Esophagus squamous epithelium (tissue), 5 donors: ENCODE measurements at places on chromosomes 3 and 15.

- no peak for DNase-seq
Observed at GRCh38 chr3:39095778-39096177, 11.6 kb downstream of the GORASP1 start.

DNA sequence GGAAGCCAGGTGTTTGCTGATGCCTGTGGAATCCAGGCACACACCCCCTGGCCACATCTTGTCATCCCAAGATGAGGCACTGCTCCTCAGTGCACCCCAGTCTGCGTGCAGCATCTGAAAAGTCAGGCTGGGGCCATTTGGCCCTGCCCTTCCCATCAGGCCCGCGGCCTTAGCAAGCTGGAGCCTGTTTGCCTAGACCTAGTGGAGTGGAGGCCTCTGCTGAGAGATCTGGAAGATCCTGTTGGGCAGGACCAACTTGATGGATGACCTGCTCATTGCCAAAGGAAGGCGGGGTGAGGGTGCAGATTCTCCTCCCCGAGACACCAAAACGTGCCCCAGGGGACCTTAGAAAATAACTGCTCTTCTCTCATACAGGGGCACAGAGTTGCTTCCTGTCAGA lies 220.2 kb downstream of the SHQ1 start:
- DNase-seq, result no peak

GRCh38 chr3:10725067-10725466 lies 91.0 kb upstream of the SLC6A11 start:
- DNase-seq, result no peak

GRCh38 chr3:128077665-128078064 lies 25.4 kb downstream of the SEC61A1 start:
- no peak for DNase-seq

GRCh38 chr3:94524102-94524919 lies 461.4 kb downstream of the NSUN3 start:
- DNase-seq, result no peak

DNA sequence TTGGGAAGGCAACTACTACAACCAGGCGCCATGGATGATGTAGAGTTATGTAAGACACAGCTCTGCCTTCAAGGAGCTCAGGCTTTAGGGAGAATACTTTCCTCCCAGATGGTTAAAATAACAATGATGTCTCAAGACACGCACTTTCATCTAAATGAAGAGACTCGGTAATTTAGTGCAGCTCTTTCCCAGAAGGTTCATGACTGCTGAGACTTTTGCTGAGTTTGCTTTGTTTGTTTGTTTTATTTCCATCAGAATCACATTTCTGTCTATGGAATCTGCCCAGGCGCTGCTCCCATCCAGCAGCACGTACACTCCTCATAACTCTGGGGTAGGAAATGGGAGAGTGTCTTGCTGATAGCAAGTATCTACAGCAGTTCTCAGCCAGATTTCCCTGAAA lies 33.9 kb upstream of the MEX3B start:
- no peak for DNase-seq

DNA sequence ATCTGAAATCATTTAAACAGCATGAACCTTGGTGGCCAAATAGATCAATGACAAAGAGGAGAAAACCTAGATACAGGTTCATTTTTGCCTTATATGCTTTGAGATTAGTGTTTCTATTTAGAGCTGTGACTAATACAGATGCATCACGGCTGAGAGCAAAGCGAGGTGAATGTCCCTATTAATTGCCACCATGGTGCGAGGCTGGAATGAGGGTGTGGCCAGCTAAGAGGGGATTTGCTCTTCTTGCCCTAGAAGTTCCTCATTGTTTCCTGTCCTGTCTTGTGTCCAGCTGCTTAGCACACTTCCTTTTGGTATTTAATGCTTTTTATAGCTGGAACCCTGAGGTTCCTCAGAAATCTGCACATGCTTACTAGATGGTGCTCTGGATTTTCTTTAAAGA lies 339.1 kb upstream of the RGMA start:
- no peak for DNase-seq

DNA sequence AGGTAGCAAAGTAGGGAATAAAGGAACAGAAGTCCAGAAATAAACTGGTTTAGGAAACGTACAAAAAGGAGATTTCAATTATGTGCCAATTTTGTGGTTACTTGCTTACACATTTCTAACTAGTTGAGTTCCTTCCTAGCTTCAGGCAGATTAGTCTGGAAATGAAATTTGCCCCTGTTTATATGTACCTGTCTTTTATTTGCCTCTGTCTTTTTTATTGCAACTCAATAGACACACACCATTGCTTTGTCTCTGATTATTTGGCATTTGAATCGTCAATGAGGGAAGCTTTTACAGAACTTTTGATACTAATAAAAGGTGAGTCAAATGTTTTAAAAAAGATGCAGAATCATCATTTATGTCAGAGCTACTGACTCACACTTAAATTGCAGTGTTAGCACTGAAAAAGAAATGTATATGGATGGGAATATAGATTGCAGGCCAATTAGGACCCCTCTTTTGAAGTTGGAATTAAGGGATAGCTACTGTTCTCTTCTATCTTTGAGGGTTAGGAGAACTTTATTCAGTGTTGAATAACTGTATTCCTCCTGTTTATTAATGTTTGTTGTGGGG lies 60.5 kb downstream of the TRAK1 start:
- DNase-seq, result no peak

GRCh38 chr3:144189044-144189443 lies 217.4 kb downstream of the DIPK2A start:
- no peak for DNase-seq

- no peak for DNase-seq
Observed at GRCh38 chr3:126685493-126685892, 18.5 kb upstream of the CHCHD6 start.

- DNase-seq, result no peak
Observed at GRCh38 chr15:64960153-64960552, 29.6 kb downstream of the SPG21 start.

DNA sequence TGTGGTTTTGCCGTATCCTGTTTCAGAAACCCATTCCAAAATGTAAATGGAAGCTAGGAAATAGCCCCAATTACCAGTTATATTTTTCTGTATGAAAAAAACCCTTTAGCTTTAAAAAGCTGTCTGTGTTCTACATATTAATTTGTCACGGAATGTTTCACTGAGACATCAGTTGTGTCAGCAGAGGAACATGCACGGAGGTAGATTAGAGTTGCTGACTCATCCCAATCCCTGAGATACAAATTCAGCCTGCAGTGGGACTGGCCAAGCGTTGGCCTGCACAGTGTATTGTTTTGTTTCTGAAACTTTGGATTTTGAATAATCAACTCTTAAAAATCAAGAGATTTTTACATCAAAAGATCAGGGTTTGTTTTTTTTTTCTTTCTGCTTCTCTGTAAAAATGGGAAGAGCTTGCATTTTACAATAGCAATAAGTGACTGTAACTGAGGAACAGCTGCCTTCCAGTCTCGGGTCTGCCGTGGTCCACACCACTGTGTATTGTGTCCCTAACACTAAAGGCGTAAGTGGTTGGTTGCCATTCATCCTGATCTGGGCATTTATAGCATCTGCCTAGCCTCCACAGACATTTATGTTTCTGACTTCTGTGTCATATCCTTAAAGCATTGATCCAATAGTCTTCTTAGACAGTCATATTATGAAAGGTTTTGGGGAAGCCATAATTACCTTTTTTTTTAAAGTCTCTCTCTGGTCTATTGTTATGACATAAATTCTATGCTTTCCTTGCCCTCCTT lies 218.1 kb downstream of the ADAMTSL3 start:
- no peak for DNase-seq

DNA sequence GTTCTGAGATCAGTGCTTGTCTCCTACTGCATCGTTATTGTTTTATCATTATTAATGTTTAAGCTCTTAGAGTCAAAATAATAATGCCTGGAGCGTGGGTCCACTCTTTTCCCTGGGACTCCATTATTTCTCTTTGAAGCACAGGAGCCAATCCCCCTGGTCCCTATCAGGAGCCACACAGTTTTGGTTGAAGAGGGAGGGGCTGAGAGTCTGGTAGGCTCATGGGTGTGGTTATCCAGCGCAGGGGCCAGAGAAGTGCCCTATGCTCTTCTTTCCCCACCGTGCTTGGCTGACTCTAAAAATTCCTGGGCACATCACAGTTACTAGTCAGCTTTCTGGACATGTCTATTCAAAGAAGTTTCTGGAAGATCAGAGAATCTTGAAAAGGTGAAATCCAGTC lies 121.5 kb downstream of the DNAJB8 start:
- DNase-seq, result no peak
